ENCODE measurements at places on chromosomes 6 and 20.

GRCh38 chr20:53994088-53994487 lies 76.3 kb downstream of the BCAS1 start:
- no peak for DNase-seq

DNA sequence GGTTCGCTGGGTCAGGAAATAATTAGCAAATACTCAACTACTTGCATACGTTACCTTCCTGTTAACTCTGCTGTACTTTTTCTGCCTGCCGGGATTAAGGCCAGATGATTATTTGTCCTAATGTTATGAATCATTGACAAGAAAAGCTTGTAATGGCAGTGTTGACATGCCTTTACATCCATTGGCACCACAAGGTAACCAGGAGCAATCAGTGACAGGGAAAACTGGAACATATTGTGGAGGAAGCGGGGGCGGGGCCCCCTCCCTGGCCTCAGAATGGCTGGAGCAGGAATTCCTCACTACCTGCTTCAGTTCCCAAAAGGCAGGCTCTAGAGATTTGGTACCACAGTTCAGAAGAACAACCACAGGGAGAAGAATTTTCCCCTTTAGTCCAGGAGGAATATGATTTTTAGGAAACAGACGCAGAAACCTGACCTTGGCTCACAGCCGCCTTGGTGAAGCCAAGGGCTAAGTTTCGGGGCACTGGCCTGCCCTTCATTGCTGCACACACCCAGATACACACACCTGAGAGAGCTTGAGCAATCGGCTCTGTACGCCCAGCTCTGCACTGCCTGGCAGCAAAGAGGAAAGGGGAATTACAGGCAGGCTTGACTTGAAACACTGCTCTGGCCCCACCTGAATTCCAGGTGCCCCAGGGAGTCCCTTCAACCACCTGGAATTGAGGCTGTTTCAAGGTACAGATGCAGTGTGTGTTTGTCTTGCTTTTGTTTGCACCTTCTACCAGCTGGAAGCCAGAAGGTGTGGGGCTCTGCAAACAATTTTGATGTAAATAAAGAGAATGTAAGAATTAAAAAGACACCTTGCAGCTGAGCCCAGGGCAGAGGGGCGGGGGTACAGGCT lies 89.8 kb downstream of the MYB start:
- peak; percentile 20 for DNase-seq

DNA sequence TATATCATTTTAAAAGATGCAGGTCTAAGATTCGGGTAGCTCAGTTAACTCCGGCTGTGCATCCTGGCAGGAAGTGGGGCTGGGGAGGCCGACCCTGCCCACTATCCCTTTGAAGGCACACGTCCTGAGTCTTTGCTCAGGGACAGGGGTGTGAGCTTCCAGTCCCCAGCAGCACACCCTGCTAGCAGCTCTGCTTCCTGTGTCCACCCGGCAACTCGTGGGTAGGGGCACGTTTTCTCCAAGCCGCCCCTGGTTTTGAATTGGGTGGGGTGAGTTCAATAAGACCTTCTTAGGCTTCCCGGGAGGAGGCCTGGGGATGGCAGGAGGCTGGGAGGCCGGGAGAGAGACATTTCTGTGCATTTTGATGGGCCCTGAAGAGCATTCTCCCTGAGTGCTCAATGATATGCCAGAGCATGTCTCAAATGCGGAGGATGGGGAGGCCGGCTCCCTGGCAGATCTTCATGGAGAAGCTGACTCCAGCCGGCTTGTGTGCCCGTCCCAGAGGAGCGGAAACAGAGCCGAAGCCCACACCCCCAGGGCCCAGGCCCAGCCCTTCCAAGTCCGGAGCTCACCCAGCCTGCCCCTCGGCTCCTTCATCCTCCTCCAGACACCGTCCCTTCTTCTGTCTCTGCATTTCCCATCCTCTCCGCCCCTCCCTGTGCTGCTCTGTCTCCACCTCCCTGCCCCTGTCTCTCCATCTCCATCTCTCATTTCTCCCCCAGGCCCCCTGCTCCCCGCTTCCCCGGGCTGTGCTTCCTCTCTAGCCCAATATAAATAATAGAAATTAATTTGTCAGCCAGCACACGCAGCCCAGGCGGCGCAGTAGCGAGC lies 36.3 kb upstream of the ZFAND3 start:
- no peak for DNase-seq

DNA sequence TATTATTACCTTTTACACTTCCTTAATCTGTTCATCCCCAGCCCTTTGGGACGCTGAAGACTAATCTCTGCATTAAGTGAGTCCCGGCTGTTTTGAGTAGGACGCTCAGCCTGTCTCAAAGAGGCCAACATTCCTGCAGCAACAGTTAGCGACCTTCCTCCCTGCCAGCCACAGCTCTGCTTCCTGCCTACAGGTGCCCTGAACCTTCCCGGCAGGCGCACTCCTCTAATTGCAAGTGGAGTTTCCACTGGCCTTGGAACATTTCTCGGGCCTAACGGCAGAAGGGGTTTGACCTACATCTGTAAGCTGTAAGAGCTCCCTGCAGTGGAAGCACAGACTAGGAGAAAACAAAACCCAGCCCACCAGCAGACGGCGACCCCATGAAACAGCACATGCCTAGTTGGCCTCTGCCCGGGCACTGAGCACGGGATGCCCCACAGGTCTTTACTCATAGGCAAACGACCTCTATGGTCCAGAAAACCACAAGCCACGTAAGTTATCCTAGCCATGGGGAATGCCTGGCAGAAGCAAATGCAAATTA lies 137.9 kb downstream of the DTNBP1 start:
- DNase-seq = no peak

- DNase-seq = no peak
Measured at GRCh38 chr20:46020555-46020954, 8.5 kb upstream of the SLC12A5 start.

DNA sequence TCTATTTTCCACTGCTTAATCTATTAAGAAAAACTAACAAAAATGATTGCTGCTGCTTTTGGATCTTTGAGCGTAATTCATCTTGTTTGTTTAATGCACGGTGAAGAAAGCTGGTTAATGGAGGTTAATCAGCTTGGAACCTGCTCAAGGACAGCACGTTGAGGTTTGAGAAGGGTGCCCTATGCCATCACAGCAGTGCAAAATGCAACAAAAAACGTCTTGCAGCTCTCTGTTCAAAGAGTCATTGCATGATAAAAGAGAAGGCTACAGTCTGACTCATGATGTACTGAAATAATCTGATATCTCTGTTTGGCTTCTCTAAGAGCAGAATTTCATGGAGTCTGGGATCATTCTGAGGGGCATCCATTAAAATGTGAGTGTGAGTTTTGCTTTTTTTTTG lies 80.6 kb upstream of the PREP start:
- no peak for DNase-seq

DNA sequence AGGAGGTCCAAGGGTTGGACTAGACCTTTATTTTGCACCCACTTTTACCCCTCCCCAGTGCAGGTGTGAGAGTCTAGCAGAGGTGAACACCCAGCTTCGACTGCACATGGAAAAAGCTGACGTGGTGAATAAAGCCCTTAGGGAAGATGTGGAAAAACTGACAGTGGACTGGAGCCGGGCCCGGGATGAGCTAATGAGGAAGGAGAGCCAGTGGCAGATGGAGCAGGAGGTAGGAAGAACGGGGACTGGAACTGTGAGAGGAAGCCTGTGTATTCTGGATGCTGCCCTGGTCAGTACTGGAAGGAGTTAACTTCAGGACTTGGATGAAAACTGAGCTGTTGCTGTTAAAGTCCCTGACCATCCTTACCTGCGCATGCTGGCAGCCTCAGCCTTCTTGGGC lies 10.6 kb downstream of the CEP250 start:
- no peak for DNase-seq

All from epithelial cell of proximal tubule (primary cell).